ENCODE measurements at places on chromosomes 13 and 19.

- DNase-seq: no peak
These were observed 7.9 kb upstream of the DPY19L3 start for GRCh38 chr19:32397671-32398101.

DNA sequence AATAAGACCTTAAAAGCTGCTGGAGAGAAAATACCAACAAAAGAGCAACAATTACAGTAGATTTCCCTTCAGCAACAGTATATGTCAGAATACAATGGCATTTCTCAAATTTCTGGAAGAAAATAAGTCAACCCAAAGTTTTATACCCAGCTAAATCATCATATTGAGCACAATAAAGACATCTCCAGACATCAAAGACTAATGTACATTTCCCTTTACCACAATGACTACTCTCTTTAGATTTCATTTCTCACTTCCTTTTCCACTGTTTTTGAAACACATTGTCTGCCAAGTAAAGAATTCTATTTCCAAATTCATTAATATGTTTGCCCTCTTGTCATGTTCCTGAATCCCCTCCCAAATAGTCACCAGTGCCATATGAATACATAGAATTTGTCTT lies 111.4 kb downstream of the POU4F1 start:
- no peak for DNase-seq

DNA sequence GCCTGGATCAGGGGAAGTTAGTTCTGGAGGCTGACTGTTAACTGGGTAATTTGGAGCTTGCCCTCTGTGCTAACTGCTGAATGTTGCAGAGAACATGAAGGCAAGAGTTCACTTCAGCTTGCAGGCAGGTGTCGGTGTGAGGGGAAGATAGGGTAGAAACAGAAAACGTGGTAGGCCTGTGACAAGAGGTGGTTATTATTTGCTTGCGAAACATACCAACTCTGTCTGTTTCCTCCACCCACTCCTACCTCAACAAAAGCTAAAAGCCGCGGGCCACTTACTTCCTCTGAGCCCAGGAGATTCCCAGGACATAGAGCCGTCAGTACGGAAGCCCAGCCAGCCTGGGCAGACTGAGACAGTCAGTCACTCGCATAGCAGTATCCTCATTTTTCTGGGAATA lies 119.2 kb upstream of the ABCC4 start:
- DNase-seq: no peak

DNA sequence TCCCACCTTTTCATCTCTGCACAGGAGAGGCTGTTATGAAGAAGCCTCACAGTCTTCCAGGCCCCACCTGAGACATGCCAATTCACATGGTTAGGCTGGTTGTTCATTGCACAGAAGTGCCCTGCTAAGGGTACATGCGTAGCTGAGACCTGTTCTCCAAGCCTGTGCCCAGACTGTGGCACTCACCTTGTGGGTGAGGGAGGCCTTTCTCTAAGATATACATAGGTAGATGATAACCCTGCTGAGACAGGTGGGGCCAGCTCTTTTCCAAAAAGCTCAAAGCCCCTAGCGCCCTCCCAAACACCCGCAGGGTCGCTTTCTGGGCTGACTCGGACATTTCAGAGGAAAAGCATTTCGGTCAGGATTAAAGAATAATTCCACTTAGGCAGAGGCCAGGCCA lies 53.5 kb upstream of the ZNF507 start:
- DNase-seq: no peak

- DNase-seq: no peak
These were observed 64.9 kb downstream of the HSPH1 start for GRCh38 chr13:31096654-31097302.

DNA sequence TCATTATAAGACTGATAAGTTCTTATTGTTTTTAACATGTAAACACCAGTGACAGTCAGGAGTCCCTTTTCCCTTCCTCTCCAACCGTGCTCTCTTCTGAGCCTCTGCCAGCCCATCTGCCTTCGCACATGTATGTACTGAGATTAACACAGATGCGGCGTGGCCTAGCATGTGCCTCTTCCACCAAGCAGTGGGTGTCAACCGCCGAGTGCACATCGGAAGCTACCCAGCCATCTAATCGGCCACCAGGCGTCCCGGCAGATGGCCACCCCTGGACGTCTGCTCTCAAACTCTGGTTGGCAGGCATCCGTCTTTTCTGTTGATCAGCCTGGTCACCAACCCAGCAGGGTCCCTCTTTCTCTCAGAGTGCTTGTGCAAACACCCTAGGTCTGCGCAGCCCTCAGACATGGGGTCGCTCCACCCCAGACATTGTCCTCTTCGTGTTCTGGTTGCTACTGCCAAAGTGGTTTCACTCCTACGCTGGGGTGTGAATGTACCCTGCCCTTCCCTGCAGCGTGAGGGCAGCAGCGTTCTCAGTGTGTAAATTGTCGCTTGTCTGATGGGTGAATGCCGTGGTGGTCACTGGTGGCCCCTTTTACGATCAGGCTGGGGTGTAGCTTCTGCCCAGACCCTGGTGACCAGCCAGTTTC lies 57.7 kb upstream of the LDLR start:
- no peak for DNase-seq

- DNase-seq: no peak
These were observed 433 bp downstream of the SIX5 start for GRCh38 chr19:45768655-45768983.

DNA sequence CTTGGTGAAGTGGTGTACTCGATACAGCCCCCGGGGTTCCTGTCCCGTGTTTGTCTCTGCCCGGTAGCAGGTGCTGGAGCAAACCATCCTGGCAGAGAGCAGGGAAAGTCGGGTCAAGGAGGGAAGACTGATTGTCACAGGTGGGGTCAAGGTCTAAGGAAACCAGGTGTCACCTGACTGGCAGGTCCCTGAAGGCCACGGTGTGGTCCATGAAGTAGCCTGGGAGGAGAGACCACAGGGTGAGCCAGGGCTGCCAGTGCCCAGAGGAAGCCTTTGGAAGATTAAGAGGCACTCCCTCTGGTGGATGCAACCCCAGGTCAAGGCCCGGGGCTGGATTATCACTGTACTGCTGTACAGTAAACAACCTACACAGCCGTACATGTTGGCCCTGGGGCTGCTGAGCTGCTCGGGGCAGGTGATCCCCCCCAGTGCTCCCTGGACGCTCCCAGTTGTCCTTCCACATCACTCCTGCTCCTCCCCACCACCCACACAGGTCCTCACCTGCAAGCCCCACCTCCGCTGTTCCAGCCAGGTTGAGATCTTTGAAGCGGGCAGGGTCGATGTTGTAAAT lies 6.0 kb upstream of the CCER2 start:
- no peak for DNase-seq

- no peak for DNase-seq
These were observed 127.1 kb downstream of the GGACT start for GRCh38 chr13:100461309-100462030.

DNA sequence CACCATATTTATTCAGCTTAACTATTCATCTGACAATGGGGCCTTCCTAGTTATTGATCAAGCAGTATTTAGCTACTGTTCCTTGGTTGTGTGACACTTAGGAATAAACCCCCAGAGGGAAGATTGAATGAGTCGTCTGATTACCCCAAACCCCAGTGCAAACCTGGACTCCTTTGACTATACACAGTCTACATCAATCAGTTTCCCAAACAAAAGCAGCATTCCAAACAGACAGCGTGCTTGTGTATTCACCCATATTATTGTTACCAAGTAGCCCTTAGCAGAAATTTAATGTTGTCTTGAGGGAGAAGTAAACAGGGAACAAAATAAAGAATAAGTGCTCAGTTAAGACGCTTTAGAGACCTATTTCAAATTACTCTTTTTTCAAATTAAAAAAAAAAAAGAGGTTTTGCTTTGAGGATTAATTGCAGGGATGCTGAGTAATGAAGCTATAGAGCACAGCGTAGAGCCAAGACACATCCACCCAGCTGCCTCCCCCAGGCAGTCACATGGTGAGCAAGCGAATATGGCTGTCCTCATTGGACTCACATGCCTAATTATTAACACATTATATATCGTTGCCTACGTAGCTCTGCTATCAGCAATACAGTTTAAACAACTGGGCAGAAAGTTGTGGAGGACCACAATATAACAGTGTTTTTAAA lies 14.7 kb upstream of the B3GLCT start:
- no peak for DNase-seq

GRCh38 chr13:65154661-65155447 lies 2075.3 kb downstream of the PCDH9 start:
- DNase-seq: no peak

GRCh38 chr19:42469311-42470235 lies 26.8 kb upstream of the CXCL17 start:
- DNase-seq: no peak

- no peak for DNase-seq
These were observed 64.3 kb downstream of the COL4A1 start for GRCh38 chr13:110242615-110243014.

DNA sequence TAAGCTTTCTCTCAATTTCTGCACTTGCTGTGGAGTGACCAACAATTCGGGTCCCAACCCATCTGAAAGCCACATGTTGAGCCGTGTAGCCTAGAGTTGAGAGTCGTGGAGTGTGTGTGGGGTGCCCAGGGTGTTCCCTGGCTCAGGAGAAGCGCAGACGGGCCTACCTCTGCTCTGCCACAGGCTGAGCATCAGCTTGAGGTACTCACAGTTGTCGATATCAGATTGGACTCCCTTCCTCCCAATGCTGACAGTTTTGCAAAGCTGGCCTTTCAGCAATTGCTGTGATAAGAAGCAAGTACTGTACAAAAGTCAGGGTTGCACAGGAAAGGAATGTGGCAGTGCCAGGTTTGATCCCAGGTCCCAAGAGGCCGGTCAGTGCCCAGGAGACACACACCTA lies 133.4 kb upstream of the SPACA7 start:
- DNase-seq: no peak

DNA sequence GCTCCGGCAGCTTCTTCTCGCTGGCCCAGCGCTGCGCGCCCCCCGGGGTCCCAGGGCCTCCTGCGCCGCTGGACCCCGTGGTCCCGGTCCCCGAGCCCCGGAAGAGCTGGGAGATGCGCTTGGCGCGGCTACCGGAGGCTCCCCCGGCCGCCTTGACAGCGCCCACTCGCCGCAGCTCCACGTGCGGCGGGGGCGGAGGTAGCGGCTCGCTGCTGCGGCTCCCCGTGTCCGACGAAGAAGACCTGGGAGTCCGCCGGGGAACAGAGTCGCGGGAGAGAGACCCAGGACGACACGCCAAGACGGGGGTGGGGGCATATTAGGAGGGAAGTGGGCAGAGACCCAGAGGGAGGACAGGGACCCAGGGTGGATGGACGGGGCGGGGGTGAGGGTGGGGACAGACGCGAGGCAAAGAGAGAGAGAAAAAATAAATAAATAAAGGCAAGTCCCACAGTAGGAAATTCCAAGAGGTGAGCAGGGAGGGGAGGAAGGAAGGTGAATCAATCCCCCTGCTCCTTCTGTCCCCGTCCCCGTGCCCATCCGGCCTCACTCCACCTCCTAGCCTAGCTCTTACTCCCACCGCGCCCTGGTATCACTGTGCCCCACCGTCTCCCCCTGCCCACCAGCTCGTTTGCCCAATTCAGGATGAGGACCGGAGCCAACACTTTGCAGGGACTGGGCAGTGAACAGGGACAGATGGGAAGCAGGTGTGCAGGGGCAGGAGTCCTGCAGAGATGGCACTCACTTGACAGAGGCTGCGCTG lies 826 bp downstream of the RASIP1 start:
- no peak for DNase-seq

- no peak for DNase-seq
These were observed 70.8 kb upstream of the FGF14 start for GRCh38 chr13:102472650-102473049.

DNA sequence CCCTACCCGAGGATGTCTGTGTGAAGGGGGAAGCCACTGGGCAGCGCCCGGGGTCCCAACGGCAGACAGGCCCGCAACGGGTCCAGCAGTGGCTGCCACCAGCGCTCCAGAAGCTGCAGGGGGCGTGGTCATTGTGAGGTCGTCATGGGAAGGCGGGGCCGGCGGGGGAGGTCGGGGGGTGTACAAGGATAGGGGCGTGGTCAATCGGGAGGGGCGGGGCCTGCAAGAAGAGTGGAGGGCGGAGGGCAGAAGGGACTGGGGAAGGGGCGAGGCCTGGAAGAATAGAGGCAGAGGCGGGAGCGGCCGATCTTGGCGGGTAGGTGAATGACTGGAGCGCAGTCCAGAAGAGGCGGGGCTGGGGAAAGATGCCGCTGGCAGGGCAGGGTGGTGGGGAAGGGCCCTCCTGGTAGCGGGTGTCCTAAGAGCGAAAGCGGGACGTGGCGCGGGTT lies 4.4 kb downstream of the FUZ start:
- DNase-seq: peak; percentile 50

GRCh38 chr13:44374348-44374712 lies 706 bp downstream of the SERP2 start:
- no peak for DNase-seq

DNA sequence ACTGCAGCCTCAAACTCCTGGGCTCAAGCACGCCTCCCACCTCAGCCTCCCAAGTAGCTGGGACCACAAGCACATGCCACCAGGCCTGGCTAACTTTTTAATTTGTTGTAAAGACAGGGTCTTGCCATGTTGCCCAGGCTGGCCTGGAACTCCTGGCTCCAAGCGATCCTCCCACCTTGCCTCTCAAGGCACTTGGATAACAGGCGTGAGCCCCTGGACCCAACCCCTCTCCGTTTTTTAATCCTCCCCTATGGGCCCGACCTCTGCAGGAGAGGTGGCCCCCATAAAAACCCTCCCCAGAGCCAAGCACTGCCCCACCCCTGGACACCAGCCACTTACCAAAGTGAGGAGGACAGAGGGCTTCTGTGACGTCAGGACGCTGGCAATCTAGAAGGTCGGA lies 28.6 kb downstream of the PEPD start:
- DNase-seq: no peak

DNA sequence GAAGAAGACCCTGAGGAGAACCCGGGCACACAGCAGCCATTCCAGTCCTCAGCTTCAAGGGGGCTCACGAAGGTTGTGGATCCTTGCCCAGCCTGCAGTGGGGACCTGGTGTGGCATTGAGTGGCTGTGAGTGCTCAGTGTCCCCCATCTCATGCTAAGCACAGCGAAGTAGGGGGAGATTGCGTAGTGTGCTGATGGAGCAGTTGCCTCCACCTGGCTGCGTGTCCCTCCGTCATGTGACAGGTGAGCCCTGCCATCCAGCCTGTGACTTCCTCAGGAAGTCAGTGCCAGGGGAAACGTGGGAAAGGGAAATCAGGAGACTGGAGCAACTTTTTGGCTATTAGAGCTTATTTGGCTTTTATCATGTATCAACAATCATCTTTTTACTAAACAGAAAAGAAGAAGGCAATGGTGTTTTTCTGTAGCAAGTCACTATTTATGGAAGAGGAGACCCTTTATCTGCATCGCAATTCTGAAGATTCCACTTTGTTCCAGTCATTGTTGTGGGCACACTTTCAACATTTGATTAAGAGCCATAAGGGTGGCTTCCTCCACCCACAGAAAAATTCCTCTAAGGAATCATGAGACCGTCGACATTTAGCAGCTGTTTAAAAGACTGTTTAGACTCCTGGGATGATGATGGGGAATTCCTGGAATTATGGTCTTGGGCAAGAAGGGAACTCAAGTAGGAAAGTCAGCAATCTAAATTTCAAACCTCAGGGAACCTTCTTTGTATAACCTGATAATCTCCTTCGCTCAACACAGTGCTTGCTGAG lies 126.8 kb upstream of the SPATA13 start:
- DNase-seq: no peak

DNA sequence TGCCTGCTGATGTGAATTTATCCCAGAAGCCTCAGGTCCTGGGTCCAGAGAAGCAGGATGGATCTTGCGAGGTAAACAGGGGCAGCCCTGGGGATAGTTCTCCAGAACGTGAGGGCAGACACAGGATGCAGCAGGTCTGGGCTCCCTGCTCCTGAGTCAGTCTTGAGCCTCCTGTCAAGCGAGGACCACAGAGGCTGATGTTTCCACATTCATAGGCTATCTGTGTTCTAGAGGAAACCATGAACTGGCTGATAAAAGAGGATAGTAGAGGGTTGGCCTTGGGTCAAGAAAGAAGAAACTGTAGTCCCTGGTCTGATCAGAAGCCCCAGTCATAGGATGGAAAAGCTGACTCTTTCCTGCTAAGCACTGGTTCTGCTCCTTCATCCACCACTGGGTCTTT lies 2.2 kb downstream of the ZNF175 start:
- DNase-seq: no peak

Measured in caudate nucleus (tissue), 63 donors.